ENCODE measurements at places on chromosomes 4 and X.
A peak's percentile ranks its signal among the peaks of the same experiment; 100 is the strongest.

GRCh38 chrX:49995107-49995731 is 72.8 kb downstream of the CLCN5 start:
- no peak for DNase-seq

DNA sequence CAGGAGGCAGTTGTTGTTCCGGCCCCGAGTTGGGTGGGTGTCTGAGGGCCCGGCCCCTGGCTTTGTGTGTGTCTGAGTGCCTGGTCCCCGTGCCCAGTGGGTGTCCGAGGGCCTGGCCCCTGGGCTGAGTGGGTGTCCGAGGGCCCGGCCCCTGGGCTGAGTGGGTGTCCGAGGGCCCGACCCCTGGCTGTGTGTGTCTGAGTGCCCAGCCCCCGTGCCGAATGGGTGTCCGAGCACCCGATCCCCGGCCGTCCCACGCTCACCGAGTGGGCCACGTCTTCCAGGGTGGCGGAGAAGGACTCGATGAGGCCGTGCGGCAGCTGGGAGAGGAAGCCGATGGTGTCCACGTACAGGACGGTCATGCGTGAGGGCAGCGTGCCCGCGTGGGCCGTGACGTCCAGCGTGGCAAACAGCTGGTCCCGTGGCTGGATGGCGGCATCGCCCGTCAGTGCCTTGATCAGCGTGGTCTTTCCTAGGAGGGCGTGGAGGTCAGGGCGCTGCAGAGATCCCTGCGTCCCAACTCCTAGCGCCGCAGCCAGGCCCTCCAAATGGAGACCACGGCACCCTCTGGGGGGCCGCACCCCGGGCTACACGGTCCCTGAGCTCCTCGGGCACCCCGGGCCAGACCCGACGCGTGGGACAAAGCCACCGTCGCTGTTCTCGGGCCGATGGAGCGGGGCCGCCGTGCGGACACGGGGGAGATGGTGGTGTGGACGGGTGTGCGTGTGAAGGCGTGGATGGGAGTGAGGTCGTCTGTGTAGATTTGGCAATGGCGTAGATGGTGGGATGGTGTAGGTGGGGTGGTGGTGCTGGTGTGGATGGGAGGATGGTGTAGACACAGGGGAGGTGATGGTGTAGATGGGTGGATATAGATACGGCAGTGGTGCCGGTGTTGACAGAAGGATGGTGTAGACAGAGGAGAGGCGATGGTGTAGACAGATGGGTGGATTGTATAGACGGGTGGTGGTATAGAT is 7.2 kb downstream of the GTPBP6 start:
- no peak for DNase-seq

DNA sequence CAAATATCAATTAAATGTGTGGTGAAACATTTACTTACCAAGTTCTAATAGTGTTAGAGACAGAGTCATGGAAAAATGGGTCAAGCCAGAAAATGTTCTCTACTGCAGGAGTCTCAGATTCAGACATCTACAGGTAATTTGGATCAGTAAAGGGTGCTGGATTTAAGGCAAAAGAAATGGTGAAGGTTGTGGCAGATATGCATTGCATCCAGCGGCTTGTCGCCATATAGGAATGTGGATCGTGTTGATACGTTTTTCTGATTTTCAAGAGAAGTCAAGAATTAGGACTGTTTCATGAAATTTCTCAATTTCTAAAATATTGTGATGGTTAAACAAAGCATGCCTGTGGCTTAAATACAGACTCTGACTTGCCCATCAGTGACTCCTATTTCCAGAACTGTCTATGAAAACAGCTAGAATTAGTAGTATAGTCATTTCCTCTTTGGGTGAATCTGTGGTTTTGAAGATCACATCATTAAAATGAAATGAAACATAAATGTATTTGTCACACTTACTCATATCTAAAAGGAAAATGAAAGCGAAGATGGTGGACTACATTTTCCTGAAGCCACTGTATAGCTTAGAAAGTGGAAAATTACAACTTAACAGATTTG is 110.1 kb upstream of the VEGFC start:
- DNase-seq = no peak

DNA sequence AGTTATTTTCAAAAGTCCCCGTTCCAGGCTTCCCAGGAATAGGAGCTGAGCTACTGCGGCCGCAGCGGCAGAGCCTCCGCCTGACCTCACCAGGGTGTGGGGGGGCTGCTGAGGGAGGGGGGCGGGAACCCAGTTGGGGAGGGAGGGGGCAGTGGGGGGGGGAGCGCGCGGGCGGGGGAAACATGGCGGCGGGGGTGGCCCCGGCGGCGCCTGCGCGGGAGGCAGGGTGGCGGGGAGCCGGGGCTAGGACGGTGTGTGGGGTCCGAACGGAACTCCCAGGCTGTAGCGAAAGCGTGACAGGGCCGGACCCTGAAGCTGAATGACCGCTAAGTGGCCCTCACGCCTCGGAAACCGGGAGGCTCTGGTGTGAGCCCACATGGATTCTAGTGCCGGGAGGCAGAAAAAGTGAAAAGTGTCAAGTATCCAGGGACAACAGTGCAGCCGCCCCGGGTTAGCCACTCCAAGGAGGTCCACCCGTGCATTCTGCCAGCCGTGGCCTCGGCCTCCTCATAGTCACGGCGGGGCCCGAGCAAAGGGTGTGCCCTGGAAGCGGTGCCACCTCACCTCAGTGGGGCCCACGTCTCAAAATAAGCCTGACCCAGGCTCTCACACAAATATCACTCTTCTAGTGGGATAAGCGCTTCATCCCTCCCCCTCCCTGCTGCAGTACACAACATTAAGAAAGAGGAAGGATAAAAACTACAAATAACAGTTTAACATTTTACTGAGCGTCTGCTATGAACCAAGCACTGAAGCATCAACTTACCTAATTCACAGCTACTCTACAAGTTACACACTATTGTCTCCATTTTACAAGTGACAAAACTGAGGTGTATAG is at the start of gene KLHL13:
KLHL13 (minus strand) TSS at position 98 of the 838 bp plus-strand sequence. CDS start 88,337 bp downstream, outside the sequence.
- DNase-seq = peak; percentile 36

- peak; percentile 71 for DNase-seq
Observed at GRCh38 chr4:128844931-128845330, 35.4 kb downstream of the JADE1 start.

DNA sequence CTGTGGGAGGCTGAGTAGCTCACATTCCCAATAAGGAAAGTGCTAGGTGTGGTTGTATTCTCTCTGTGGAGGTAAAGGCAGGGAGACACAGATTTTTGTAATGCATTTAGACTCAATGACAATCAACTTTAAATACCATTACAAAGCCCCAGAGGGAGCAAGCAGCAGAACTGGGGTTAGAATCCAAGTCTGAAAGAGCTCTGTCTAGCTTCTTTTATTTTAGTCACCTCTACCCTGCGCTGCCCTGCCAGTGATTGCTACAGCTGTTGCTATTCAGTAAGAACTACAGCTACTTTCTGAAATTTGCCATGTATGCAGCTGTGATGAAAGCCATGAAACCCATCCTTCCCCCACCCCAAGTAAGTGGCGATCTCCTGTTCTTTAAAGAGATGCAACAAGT is 22.5 kb downstream of the SLC39A8 start:
- no peak for DNase-seq

DNA sequence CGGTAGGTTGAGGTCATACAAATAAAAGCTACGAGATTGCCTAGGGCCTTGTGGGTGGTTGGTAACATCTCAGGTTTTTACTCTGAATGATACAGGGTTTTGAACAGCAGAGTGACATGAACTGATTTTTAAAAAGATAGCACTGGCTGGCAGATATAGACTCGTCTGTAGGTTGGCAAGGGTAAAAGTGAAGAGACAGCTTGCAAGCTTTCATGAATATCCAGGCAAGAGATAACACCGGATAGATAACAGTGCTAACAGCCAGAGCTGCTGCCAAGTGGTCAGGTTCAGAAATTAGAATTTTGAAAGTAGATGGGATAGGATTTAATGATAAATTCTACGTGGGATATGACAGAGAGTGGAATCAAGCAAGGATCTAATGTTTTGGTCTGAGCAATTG is 299.7 kb upstream of the AADAT start:
- DNase-seq = no peak

GRCh38 chrX:2374086-2374485 is 126.7 kb downstream of the DHRSX start:
- no peak for DNase-seq

GRCh38 chrX:71532753-71533425 is at the start of gene OGT:
OGT (plus strand) TSS chrX:71533104; CDS start chrX:71533300, 196 bp downstream.
- peak; percentile 96 for DNase-seq

- no peak for DNase-seq
Observed at GRCh38 chr4:61198686-61199085, 1.4 kb upstream of the ADGRL3 start.

DNA sequence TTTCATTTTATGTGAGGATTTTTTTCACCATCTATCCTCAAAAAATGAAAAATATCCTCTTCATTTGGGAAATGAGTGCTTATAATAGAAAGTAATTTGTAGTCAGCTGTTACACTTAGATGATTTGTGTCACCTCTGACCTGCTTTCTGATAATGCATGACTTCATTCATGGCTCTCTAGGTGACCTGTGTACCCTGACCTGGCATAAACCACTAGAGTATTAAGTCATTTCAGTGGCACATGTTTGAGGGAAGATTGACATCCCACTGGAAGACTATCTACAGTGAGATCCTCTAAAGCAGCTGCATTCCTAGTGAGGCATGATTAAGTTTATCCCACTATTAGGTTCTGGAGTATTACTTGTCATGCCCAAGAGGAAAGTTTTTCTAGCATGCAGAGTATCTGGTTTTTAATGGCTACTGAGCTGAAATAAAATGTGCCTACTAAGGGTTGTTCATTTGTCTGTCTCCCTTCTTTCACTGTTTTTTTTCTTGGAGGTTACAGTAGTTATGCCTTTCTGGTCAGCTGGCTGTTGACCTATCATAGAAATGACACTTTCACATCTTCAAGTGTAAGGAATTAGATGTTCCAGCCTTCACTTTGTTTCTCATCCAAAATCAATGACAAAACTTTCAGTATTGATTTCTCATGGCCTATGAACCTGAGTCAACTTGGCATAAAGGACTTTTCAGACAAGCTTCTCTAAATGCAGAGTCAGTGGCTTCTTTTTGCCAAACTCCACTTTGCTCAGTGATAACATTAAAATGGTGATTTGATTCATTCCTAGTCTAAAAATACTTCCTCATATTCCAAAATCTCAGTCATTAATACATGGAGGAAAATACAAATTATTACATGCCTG is 33.1 kb downstream of the TET2 start:
- DNase-seq = no peak

DNA sequence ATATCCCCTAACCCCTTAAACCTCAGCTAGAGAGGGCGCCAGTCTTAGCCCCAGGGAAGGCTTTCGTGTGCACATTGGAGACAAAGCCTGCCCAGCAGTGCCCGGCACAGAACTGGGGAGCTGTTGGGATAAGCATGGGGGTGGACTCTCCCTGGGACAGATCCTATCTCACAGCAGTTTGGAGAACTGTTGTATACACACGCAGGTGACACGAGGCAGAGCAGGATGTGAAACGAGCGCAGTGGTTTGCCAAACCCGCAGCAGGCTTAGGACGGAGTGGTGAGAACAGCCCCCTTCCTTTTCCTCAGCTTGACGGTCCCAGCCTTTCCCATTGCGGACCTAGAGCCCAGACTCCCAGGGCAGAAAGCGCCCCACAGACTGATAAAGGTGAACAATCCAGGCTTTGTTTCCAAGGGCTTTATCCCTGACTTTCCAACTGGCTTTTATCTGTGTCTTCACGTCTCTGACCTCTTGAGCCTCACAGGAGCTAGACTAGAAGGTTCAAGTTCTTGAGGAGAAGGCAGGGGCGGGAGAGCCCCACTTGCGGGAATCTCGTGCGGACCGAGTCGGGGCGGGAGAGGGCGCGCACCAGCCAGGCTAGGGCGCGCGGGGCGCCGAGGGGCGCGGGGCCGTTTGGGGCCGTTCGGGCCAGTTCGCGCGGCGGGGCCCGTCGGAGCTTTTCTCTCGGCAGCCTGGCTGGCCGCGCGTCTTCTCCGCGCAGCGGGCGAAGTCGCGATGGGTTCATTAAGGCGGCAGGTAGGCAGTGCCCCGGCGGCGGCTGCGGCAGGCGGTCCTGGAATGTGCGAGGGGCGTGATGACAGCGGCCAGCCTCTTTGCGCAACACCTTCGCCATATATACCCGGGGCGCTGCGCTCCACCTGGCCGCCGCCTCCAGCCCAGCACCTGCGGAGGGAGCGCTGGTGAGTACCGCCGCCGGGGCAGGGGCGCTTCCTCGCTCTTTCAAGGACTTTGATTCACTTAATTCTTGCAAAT is at the start of gene SLC34A2:
SLC34A2 (plus strand) TSS at position 881 of the 993 bp plus-strand sequence. CDS start 6,650 bp downstream, outside the sequence.
- peak; percentile 59 for DNase-seq

DNA sequence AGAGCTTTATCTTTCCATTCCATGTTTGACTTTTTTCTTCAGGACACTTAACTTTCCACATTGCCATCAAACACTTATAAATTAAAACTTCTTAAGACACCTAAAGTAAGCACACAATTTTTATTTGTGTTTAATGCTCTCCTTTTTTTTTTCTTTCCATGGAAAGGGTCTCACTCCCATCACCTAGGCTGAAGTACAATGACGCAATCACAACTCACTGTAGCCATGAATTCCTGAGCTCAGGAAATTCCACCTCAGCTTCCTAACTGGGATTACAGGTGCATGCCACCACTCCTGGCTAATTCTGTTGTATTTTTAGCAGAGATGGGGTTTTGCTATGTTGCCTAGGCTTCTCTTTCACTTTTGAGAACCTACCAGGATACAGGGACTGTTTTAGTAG is 7.3 kb downstream of the SMR3A start:
- no peak for DNase-seq

GRCh38 chrX:10512741-10513140 is 107.6 kb downstream of the MID1 start:
- DNase-seq = no peak

- no peak for DNase-seq
Observed at GRCh38 chr4:78312989-78313753, 238.4 kb upstream of the ANXA3 start.

DNA sequence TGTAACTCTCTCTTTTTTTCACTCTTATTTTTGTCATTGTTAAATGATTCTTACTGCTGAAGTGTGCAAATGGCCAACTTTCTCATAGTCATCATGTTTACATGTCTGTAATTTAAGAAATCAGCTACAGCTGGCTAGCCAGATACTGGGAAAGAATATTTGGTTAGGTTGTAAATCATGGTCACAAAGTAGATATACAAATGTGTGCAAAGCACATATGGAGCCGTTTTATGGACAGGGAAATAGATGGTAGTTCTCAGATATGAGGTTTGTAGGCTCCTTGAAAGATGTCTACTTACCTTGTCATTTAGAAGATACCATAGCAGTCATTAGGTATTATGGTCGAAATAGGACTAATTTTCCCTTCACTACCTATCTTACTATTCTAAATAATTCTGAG is 430.4 kb downstream of the ADGRL3 start:
- no peak for DNase-seq

- no peak for DNase-seq
Observed at GRCh38 chr4:76784237-76784636, 113.7 kb downstream of the SOWAHB start.
